ENCODE measurements at places on chromosomes 5 and 9.
A peak's percentile ranks its signal among the peaks of the same experiment; 100 is the strongest.

GRCh38 chr5:166507810-166508425 lies 1783.5 kb upstream of the WWC1 start:
- DNase-seq, result no peak

DNA sequence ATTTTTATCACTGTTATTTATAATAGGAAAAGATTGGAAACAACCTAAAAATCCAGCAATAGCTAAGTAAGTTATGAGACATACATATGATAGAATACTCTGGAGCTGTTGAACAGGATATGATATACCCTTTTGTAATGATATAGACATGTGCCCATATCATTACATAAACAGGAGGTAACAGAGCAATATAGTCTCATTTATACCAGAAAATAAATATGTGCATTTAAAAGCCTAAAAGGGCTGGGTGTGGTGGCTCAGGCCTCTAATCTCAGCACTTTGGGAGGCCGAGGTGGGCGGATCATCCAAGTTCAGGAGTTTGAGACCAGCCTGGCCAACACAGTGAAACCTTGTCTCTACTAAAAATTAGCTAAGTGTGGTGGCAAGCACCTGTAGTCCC lies 2.3 kb upstream of the FABP6 start:
- no peak for DNase-seq

- DNase-seq, result no peak
Measured at GRCh38 chr5:10577371-10578292, 13.8 kb downstream of the ANKRD33B start.

GRCh38 chr5:10914741-10915480 lies 153.9 kb upstream of the DAP start:
- no peak for DNase-seq

- no peak for DNase-seq
Measured at GRCh38 chr9:68933434-68934328, 80.2 kb downstream of the PRKACG start.

DNA sequence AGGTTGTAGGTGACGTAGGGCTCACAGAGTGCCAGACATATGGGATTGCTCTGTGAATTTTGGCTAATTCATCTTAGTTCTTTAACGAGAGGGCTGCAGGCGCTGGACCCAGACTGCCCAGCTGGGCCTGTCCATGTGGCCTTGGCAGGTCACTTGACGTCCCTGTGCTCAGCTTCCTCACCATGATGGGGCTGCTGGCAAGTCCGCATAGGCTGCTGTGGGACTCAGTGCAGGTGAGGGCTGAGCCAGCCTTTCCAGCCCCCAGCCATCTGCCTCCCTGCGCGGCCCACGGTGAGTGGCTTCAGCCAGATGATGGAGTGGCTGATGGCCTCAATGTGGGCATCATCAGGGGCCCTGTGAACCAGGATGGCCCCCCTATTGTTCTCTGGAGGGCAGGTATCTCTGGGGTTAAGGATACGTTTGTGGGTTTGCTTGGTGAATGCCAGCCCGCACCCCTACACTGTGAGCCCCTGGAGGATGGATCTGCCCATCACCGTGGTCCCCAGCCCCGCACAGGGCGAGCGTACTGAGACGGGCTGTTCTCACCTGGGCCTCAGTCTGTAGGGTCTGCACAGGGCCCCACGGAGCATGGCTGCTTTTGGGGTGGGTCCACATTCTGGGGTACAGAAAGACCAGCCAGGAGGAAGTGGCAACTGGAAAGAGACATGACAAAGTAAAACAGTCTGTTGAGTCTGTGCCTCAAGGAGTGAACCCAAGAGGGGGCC lies 3.7 kb downstream of the CARD19 start:
- DNase-seq, result no peak

DNA sequence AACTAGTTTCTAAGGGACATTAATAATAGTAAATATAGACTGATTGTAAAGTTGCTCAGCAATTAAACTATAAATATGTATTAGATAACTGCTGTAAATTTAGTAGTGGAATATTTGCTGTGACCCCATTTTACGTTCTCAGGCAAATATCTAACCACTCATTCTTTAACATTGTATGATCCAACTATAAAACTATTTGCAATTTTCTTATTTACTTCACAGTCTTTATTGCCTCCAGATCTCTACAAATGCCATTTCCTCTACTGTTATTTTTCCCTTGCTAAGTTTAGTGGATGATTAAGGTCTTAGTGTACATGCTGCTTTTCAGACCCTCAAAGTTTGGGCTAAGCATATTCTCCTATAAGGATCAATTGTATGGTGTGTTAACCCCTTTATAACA lies 526.2 kb upstream of the ST8SIA4 start:
- peak; percentile 75 for DNase-seq

DNA sequence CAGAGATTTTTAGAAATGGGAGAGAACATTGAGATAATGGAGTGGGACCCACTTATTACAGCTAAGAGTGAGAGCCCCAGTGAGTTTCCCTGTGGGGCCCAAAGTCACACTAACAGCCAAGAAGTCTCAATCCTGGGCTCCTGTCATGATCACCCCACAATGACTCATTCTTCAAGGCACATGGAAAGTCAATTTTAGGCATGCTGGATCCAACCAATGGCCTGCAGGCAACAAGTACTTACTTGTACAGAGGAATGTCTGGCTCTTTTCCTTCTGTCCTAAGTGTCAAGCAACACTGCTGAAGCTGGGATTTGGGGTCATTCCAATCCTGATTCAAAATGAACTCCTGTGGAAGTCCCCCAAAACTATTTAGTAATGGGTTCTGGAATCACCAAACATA lies 123.1 kb downstream of the DROSHA start:
- DNase-seq, result no peak

- no peak for DNase-seq
Measured at GRCh38 chr5:41364346-41364745, 146.1 kb downstream of the PLCXD3 start.

- peak; percentile 63 for DNase-seq
Measured at GRCh38 chr9:69945671-69946141, 97.9 kb upstream of the MAMDC2 start.

GRCh38 chr5:58934629-58935097 lies 351.8 kb downstream of the RAB3C start:
- no peak for DNase-seq

- DNase-seq, result no peak
Measured at GRCh38 chr5:14373685-14374084, 207.9 kb upstream of the OTULINL start.

GRCh38 chr9:108182950-108183381 lies 672.8 kb downstream of the ACTL7B start:
- no peak for DNase-seq

DNA sequence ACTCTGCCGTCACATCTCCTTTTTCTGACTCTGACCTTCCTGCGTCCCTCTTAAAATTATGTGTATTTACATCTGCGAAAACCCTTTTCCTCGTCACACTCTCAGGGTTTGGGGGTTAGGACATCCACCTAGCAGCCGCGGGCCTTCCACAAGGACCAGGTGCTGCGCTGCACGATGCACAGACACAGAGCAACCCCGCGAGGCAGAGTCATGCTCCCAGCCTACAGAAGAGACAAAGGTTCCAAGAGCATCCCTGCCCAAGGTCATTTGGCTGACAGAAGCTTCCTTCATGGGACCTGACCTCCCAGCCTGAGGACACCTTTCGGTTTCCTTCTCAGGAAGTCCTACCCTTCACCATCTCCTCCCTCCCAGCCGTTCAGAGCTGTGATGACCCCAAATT lies 118.6 kb upstream of the SARDH start:
- DNase-seq, result no peak

- DNase-seq, result no peak
Measured at GRCh38 chr9:7691909-7692308, 107.7 kb downstream of the DMAC1 start.

- DNase-seq, result peak; percentile 68
Measured at GRCh38 chr9:76374783-76375559, 19.3 kb downstream of the RFK start.

DNA sequence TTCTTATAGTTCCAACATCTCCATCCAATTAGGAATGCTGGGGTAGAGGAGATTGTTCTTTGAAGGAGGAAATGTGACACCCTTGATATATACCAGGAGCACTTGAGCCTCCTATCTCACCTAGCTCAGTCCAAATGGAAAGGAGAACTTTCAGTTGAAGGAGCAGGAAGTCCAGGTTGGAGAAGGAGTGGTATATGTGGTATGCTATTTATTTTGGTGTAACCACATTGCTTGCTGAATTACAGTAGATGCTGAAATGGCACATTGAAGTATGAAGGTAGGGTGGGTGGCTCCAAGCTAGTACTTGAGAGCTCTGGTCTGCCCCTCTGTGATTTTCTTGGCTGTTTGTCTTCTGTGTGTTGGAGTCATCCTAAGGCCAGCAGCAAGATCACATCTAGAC lies 6.1 kb downstream of the CSNK1G3 start:
- DNase-seq, result no peak

GRCh38 chr9:111925017-111925770 lies 28.6 kb downstream of the UGCG start:
- no peak for DNase-seq

DNA sequence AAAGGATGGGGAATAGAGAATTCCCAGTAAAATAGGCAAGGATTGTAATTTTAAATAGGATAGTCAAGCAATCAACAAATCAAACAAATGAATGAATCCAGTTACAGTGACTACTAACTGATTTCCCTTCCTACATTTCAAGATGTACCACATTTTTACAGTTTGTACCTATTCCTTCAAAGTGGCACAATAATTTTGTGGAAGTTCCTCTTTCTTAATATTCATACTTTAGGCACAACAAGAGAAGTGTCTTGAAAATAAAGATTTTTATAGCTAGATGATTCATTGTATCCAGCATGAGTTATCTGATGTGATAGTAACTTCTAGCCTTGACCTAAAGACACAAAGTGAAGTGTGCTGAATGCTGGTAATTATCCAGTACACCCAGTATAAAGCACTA lies 122.2 kb upstream of the ACOT12 start:
- no peak for DNase-seq

DNA sequence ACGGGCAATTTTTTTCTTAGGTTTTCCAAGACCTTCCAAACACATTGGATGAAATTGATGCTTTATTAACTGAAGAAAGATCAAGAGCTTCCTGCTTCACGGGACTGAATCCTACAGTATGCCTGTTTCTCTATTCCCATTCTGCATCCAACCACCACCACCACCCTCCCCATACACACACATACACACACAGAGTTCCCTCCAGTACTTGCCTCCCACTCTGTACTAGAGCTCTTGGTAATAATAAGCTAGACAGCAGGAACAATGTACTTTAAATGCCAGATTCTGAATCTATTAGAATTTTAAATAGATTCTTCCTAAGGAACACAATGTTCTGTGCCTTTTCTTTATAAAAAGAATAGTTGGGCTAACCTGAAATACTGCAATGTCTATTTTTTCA lies 67.4 kb downstream of the KLF9 start:
- no peak for DNase-seq

DNA sequence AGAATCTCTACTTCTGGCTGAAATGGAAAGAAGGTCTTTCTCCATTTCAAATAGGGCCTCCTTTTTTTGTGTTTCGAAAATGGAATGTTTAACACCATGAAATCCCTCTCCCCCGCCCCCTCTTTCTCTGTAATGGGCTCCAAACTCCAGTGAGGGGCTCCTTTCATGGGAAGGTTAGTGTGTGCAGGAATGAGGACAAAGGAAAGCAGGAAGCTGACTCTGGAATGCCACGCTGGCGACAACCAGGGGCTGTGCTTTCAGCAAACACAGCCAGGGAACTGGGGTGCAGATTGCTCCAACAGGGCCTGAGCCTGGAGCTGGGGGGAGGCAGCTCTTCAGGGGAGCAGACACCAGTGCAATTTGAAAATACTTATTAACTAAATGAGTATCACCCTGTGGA lies 82.8 kb downstream of the CRB2 start:
- no peak for DNase-seq

DNA sequence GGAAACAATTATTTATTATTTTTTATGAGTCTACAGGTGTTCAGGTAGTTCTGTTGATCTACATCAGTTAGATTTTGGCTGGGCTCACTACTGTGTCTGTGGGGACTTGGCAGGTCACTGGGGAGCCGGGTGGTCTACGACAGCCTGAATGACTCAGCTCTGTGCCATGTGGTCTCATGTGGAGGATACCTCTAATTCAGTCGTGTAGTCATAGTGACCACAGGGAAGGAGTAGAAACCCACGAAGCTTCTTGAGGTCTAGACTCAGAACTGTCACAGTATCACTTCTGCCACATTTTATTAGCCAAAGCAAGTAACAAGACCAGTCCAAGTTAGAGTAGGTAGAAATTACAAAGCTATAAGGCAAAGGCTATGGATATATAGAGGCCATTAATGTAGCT lies 64.7 kb upstream of the GRAMD2B start:
- no peak for DNase-seq

DNA sequence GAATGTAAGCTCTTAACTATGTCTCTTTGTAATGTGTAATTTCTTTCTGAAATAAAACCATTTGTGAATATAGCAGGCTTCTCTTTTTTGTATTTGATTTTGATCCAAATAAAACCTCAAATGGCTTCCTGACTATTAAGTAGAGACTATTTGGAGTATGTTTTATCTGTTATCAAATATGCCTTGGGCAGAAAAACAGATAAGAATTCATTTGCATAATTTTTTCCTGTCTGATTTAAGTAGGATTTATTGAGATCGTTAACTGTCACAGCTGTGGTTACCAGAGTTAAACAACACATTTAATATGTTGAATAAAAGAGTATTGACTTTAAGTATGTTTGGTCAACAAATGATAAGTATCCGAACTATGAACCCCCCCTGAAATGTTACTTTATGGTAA lies 104.9 kb downstream of the MELK start:
- no peak for DNase-seq

DNA sequence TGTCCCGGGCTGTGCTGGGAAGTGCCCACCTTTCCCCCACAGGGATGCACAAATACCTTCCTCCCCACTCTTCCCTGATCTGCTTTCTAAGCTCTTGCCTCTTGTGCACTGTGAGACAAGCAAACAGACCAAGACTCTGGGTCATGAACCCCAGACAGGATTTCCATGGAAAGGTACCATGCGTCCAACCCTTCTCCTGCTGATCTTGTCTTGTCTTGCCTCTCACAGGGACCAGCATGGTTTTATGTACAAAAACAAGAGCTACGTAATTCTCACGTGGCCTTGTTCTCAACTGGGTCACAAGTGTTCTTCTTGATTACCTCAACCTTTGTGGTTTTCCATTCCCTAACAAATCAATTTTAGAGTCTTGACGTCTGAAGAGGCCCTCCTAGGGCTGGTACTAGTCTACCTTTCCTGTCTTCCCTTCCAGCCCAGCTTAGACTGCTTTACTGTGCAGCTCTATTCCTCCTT lies 176.5 kb upstream of the MAP3K1 start:
- no peak for DNase-seq

DNA sequence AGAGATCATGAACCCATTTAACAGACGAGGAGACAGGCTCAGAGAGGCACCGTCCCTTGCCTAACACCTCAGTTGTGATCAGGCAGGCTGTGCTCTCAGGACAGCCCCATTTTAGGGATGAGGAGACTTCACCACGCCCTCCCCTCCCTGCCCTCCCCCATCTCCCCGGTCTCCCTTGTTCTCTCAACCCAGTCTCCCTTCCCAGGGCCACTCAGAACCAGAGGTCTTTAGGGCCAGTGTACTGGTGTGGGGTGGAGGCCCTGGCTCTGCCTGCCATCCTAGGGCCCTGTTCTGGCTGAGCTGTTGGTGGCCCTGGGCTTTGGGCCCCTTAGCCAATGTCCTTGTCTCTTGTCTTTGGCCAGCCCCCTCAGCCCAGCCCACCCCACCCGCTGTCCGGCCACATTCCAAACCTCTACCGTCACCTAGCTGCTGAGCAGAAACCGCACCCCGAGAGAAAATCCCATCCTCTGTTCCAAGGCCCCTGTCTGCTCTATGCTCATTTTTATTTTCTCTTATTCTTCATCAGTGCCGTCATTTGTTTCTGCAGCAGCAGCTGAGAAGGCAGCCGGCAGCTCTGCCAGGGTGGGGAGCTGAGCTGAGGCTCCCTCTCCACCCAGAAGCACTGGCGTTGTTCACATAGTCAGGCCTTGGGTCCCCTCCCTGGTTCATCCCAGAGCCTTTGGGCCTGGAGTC lies 33.9 kb downstream of the OLFML2A start:
- DNase-seq, result peak; percentile 58
